Choroid plexus epithelial cell (primary cell): ENCODE measurements at places on chromosomes 4 and X.

- peak; percentile 30 for DNase-seq
Observed at GRCh38 chr4:180542445-180543100, 1700.6 kb upstream of the TENM3 start.

DNA sequence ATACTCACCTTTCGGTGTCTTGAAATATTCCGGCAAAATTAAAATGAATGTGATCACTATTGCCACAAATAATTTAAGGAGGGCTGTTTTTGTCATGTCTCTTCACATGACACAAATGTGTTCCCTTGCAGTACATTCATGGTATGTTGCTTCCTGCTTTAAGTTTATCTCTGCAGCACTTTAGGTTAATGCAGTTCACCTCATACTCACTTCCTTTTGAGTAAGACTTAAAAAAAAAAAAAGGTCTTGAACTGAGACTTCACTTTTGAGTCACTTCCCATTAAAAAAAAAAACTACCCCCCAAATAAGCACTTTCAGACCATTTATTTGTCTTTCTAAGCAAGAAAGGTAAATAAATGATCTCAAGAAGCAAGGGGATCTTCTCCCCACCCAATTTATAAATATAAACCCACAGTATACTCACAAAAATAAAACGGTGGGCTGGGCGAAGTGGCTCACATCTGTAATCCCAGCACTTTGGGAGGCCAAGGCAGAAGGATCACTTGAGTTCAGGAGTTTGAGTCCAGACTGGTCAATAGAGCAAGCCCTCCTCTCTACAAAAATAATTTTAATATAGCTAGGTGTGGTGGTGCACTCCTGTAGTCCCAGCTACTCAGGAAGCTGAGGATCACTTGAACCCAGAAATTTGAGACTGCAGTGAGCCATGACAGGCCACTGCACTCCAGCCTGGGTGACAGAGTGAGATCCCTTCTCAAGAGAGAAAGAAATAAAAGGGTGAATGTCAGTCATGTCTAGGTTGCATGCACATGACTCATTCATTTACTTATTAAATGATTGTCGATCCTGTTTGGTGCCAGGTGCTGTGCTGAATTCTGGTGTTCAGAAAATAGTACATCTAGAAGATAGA, at the start of gene TMEM156:
TMEM156 (minus strand) TSS at position 192 of the 868 bp plus-strand sequence; CDS start at position 96, 96 bp downstream.
- DNase-seq = peak; percentile 72

GRCh38 chr4:69773484-69773883, 13.1 kb upstream of the SULT1B1 start:
- DNase-seq = no peak

DNA sequence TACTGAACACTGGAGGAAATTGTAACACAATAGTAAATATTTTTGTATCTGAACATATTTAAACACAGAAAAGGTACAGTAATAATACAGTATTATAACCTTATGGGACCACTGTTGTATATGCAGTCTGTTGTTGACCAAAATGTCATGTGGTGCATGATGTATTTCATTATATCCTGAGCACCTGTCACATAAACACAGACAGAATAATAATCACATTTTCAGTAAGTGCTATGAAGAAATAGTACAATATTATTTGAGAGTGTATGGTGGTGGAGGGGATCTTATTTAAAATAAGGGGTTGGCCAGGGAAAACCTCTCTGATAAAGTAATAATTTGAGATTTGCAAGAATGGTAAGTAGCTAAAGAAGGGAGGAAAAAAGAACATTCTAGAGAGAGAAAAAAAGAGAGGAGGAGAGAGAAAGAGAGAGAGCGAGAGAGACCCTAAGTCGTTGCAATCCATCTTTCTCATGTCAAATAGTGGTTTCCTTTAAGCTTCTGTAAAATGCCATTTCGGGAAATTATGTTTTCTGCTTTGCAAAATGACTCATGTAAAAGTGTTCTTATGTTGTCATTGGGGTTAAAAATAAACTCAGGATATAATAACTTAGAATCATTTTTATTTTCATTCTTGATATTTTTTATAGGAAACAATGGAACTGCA, 19.3 kb upstream of the CLNK start:
- DNase-seq = no peak

- DNase-seq = no peak
Observed at GRCh38 chrX:25534091-25534490, 518.3 kb upstream of the ARX start.

DNA sequence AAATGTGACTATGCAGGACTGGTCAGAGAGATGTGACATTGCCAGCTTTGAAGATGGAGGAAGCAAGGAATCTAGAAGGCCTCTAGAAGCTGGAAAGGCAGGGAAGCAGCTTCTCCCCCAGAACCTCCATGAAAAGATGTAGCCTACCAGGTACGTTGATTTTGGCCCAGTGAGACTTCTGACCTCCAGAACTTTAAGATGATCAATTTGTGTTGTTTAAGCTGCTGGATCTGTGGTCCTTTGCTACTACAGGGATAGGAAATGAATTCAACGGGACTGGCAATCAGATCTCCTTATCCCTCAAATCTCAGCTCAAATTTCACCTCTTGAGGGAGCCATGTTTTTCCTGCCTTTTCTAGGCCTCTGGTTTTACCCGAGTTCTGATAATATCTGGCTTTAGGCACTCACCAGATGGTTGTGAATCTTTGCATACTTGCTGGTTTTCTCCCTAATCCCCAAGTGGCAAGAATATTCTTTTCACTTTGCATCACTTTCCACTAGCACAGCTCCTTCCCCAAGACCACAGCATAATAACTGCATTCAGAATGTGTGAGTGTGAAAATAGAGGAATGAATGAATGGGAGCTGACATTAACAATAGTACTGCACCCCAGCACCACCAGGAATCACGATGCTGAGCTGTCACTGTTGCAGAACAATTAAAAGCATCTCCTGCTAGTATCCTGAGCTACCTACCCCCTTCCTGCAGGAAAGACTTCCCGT, 25.5 kb upstream of the TMSB4X start:
- DNase-seq = peak; percentile 56

DNA sequence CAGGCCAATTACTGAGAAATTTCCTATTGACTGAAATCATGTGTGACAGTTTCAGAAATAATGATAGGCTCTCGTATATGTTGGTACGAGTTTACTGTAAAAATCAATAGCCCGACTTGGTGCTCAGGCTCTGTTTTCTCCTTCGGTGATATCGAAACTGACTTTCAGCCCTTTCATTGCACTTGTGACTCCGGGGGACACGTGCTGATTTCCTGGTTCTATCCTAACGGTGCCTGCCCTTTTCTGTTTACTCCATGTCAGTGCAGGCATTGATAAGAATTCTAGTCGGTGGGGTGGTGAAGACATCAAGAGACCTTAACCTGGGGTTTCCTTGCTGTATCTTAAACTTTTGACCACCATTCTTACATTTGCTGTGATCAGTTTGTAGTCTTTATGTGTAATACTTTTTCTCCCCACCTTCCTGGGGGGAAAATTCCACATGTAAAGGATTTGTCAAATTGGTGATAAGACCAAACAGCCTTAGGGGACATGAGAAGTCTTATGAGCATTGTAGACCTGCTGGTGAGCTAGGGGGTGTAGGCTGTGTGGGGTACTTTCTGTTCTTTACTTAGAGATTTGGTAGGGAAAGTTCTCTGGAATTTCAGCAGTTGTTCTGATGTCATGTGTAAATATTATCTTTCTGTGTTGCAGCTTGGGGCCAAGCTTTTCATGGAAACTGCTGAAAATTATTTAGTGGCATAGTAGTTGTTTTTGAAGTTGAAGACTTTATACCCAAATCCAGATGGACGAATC, 52.7 kb downstream of the TMEM131L start:
- DNase-seq = peak; percentile 51

- no peak for DNase-seq
Observed at GRCh38 chr4:113844369-113844768, 82.8 kb upstream of the CAMK2D start.

GRCh38 chr4:133596459-133596858, 447.4 kb downstream of the PCDH10 start:
- no peak for DNase-seq

DNA sequence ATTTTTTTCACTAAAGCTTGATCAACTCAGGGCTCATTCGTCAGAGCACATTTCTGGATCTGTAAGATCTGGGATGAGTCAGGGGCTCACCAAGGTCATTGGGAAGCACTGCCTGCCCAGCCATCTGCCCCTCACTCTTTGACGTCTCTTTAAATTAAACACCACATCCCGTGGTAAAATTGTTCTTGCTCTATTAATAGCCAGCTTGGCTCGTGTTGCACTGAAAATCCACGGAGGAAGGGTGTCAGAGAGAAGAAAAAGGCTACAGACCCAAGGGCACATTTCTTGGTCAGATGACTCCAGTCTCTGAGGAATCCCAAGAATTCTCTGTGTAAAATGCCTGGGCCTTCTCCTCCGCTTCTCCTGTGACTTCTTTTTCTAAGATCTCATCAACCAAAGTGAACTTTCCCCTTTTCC, 45.7 kb upstream of the GATB start:
- peak; percentile 81 for DNase-seq

DNA sequence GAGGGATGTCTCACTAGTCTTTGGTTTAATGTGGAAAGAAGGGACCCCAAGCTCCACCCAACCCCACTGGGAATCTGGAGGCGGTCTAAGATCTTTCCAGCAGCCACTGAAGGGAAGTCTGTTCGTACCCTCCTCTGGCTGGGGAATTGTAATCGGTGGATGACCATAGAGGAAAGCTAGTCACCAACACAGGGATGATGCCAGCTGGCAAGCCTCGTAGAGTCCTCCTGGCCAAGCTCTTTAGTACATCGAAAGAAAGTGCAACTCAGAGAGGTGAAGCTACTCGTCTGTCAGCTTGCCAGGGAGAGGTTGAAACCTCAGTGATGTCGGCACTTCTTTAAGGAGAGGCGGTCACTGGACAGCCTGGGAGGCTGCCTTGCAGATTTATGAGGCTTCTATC, 58.7 kb downstream of the MAMLD1 start:
- no peak for DNase-seq

- DNase-seq = peak; percentile 17
Observed at GRCh38 chr4:72899214-72899613, 170.3 kb downstream of the COX18 start.

GRCh38 chrX:51931566-51932150, 38.2 kb downstream of the MAGED1 start:
- no peak for DNase-seq

DNA sequence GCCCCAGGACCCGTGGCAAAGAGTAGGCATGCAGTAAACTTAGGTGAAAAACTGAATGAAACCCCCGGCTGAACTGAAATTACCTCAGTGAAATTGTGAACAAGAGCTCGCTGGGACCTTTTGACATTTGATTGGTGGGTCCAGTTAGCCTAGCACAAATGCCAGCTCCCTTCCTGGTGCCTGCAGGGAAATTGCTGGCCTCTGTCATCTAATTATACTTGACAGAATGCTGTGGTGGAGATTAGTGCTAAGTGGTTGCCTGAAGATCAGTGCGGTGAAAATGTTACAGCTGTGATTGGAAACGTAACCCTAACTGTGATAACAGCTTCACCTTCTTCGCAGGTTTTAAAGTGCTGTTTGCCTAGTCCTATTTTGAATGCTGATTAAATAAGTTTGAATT, 43.0 kb downstream of the ADD1 start:
- DNase-seq = no peak

DNA sequence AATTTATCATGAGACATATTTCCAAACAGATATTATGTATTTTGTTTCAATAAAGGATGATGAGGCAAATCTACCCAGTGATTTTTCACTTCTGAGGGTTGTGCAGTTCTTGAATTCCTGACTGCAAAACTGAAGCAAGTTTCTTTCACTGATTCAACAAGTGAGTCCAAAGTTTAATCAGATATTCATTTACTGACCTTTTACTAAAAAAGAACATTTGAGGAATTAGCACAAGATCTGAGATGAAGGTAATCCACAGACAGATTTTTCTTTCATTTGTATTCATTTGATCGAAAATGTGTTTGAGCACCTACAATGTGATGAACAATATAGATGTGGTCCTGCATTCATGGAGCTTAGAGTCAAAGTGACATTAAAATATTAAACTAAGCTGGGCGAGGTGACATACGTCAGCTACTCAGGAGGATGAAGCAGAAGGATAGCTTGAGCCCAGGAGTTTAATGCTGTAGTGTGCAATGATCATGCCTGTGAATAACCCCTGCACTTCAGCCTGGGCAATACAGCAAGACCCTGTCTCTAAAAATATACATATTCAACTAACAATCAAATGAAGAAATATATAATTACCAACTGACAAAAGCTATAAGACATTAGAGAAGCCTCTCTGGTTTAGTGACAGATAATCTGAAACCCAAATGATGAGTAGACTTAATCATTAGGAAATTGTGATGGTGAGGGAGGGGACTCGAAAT, 76.6 kb downstream of the ANXA3 start:
- no peak for DNase-seq

DNA sequence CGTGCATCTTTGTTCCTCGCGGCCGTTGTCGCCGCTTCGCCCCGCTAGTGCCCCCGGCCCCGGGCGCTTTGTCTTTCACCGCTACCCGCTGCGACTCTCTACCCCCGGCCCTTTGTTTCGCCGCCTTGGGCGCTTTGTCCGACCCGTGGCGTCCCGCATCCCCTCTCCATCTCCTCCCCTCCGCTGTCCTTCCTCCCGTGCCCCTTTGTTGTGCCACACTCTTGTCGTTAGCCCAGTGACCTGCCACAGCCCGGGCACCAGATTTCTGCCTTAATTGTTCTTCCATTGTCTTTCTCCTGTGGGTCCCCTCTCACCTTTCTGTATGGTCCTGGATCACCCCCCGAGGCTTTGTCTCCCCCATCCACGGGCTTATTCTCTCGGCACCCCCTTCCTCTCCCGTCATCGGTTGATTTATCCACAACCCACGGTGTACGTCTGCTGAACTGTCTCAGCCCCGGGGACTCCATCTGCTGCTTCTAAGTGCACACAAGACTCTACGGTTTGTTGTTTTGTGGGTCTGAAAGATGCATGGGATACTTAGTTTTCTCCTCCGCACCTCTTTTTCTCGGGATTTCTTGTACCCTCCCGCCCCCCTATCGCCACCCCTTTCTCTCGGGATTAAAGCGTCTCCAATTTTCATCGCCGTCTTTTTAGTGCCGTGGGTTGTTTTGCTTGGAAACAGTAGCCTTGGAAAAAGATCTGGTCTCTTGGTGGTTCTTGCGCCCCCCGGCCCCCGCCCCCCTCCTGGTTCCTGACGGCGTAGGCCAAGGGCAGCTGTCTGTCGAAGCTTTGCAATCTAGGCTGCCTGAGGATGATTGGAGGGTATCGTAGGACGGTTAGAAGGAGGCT, 783 bp downstream of the RBPJ start:
- DNase-seq = peak; percentile 60

DNA sequence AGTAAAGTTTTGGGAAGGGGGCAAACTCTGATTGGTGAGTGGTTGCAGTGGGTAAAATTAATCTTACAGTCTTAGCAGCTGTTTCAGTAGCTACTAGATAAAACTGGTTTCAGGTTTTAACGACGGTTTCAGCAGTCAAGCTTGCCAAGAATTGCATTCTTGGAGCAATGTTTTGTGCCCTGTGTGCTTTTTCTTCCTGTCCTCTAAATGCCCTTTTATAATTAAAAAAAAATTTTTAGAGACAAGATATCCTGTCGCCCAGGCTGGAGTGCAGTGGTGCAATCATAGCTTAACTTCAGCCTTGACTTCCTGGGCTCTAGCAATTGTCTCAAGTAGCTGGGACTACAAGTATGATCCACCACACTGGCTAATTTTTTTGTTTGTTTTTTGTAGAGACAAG, 6.3 kb upstream of the PPEF2 start:
- peak; percentile 78 for DNase-seq
